Fibroblast of lung (primary cell): ENCODE measurements at places on chromosomes 5 and 9. TPM values are rescaled to one million over a fixed set of nuclear protein-coding genes. Genes with fewer than 3 reads are reported as not detected.

The NADK2 gene
- 11.5 and 11.6 TPM in 2 replicates for polyA plus RNA-seq

DNA sequence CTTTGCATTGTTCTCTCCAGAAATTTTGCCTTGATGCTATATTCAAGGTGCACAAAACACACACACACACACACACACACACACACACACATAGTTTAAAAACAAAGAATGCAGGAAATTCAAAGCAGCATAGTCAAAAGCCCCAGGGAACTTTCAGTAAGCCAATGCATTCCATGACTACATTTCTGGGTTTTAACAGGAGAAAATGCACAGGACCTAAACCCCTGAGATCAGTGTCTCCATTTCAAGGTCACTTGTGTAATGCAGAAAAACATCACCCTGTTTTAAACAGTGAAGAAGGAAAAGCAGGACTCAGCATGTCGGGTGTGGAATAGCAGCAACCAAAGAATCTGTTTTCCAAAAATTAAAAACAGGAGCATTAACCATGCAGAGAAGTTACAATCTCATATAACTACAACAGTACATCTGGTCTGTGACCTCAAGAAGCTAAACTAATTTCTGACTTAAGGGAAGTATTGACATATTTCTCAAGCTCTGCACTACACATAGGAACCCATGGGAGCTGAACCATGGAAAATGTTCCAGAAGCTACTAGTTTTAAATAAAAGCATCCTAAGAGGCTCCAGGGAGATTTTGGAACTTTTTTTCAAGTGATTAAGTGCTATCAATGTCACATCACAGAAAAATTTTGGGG, 296.7 kb downstream of the HINT1 start:
- H3K27ac ChIP-seq: no peak overlapping the region
- H3K36me3 ChIP-seq: no peaks in the 10 kb centered on the region
- no peak overlapping the region for H3K4me3 ChIP-seq
- H3K4me1 ChIP-seq: no peaks in the 10 kb centered on the region

DNA sequence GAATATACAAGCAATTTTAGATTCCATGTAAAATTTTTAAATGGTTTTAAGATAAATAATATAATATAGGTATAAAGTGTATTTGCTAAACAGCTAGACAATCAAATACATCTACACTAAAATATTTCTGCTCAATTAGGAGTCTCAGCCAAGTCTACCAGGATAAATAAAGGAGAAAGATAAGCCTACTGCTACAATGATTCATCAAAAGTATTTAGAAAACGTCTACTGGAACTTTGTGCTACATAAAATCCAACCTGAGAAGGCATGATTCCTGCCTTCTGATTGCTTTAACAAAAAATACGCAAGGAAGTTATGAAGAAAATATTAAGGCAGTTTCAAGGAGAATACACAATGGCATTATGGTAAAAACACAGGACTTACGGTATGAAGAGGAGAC, 570.6 kb downstream of the EFNA5 start:
- no peaks in the 10 kb centered on the region for H3K4me1 ChIP-seq
- DNase-seq: no peak
- no peaks in the 10 kb centered on the region for H3K27me3 ChIP-seq
- H3K27ac ChIP-seq: no peak overlapping the region
- no peak overlapping the region for H3K4me3 ChIP-seq

The PCDHGB3 gene
- polyA plus RNA-seq: 2.5 and 2.9 TPM in 2 replicates

The GRIN3A gene
- not detected in 2 replicates for polyA plus RNA-seq

The F2RL1 gene
- polyA plus RNA-seq: 12.4 and 24.9 TPM in 2 replicates

GRCh38 chr5:139275956-139276355, 17.6 kb upstream of the MATR3 start:
- H3K36me3 ChIP-seq: peaks cover 3% of the 10 kb centered on the region
- no peaks in the 10 kb centered on the region for H3K27me3 ChIP-seq
- no peak for DNase-seq
- H3K27ac ChIP-seq: no peak overlapping the region
- peaks cover 22% of the 10 kb centered on the region for H3K4me1 ChIP-seq

DNA sequence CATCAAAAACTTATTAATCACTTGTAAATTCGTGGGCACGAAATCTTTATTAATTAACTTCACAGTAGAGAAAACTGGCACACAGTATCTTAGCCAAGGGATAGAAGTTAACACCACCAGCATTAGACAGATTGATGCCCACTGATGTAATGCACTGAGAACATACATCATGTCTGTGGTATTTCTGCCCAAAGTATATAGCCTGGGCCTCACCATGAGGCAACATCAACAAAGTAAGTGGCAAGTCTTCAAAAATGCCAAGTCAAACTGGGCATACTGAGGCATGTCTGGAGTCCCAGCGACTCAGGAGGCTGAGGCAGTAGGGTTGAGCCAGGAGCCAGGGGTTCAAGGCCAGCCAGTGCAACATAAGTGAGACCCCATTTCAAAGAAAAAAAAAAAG, 79.5 kb downstream of the GLIS3 start:
- no peak overlapping the region for H3K4me3 ChIP-seq
- H3K27me3 ChIP-seq: no peaks in the 10 kb centered on the region
- peaks cover 4% of the 10 kb centered on the region for H3K4me1 ChIP-seq
- no peak for DNase-seq

The MAP3K1 gene
- 3.5 and 5.3 TPM in 2 replicates for polyA plus RNA-seq

DNA sequence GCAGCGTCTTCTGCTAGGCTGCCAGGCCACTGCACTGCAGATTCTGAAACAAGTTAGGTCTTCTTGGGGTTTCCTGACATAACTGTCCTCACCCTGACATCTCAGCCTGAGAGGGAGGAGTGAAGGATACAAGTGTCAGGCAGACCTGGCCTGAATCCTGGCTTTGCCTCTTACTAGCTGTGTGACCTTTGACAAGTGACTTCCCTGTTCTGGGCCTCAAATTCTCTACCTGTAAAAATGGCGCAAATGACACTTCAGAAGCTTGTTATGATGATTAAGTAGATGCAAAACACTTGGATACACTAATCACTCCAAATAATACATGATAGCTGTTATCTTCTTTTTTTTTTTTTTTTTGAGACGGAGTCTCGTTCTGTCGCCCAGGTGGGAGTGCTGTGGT, 119.2 kb upstream of the BOD1 start:
- no peak for DNase-seq
- H3K27me3 ChIP-seq: no peaks in the 10 kb centered on the region
- no peaks in the 10 kb centered on the region for H3K36me3 ChIP-seq
- no peaks in the 10 kb centered on the region for H3K4me1 ChIP-seq
- H3K4me3 ChIP-seq: no peak overlapping the region

The BTNL3 gene
- polyA plus RNA-seq: not detected in 2 replicates

The CCDC152 gene
- 1.4 and 3.3 TPM in 2 replicates for polyA plus RNA-seq

- DNase-seq: peak; percentile 67
- no peak overlapping the region for H3K27ac ChIP-seq
- no peaks in the 10 kb centered on the region for H3K27me3 ChIP-seq
- no peaks in the 10 kb centered on the region for H3K4me1 ChIP-seq
These were observed 94.0 kb downstream of the ACTL7B start for GRCh38 chr9:108761655-108762347.

DNA sequence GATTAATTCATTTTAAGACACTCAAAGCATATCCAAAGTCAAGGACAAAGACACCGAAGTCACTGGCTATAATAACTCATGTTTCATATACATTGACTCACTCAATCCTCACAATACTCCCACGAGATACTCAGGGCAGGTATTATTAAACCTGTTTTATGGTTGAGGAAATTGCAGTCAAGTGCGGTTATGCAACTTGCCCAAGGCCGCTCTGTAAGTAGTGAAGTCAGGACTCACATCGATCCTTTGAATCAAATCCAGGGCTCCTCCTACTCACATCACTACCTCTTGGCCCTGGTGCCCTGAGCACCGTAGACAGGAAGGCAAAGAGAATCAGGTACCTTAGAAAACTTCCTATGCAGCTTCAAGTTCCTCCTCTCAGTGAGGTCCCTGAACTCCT, 87.8 kb upstream of the APC start:
- no peak overlapping the region for H3K4me3 ChIP-seq
- no peak for DNase-seq
- H3K36me3 ChIP-seq: no peaks in the 10 kb centered on the region
- H3K27ac ChIP-seq: no peak overlapping the region
- H3K27me3 ChIP-seq: no peaks in the 10 kb centered on the region

DNA sequence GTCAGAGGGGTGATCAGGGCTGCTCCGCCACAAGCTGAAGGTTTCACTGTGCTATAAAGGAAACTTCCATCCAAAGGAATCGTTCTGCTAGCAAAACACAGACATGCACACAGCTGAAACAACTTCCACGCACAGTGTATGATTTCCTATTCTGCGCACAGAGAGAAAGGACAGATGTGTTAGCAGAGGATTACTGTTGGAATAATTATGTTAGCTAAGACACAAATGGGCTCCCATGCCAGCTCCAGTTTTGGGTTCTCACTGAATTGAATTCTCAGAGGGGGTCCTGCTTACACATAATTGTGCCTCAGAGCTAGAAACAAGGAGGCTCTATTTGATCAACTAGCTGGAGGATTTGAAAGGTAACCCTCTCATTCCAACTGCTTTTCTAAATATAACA, 352.4 kb downstream of the IRX2 start:
- no peaks in the 10 kb centered on the region for H3K27me3 ChIP-seq
- H3K4me1 ChIP-seq: no peaks in the 10 kb centered on the region
- H3K27ac ChIP-seq: no peak overlapping the region
- no peak overlapping the region for H3K4me3 ChIP-seq

- H3K36me3 ChIP-seq: no peaks in the 10 kb centered on the region
- no peak overlapping the region for H3K27ac ChIP-seq
- peaks cover 6% of the 10 kb centered on the region for H3K27me3 ChIP-seq
- no peak for DNase-seq
- no peaks in the 10 kb centered on the region for H3K4me1 ChIP-seq
These were observed 21.5 kb downstream of the GABBR2 start for GRCh38 chr9:98686961-98687855.

The SLC24A2 gene
- under 0.01 TPM in 2 replicates for polyA plus RNA-seq

- H3K27me3 ChIP-seq: no peaks in the 10 kb centered on the region
- DNase-seq: peak; percentile 26
- H3K36me3 ChIP-seq: no peaks in the 10 kb centered on the region
- H3K4me3 ChIP-seq: peak overlapping the region; percentile 91
- H3K4me1 ChIP-seq: peaks cover 2% of the 10 kb centered on the region
- H3K27ac ChIP-seq: peak overlapping the region; percentile 96
These were observed 577 bp downstream of the RNF145 start for GRCh38 chr5:159208514-159209437.

DNA sequence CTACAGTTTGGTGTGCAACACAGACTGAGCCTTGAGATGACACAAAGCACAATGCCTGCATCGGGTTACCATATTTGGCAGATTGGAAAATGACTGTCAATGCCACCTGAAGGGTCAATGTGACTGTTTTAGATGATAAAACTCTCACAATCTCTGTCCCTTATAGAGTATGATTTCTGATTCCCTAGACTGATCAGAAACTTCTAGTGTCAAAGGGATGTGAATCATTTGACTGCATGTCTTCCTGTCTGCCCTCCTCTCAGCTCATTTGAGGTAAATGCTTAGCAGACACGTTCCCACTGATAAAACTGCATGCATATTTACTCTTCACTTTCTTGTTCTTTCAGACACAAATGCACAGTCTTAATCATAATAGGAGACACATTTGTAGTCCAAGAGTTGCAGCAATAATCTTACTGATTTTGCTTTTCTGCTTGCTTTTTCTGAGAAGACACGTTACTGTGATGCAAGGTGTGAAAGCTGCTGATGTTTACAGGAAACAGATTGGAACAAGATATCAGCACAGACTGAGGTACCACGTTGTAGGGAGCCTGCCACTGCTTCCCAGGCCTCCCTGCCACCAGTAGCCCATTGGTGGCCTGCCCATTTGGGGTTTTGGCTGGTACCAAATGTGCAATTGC, 77.8 kb downstream of the GCNT4 start:
- no peaks in the 10 kb centered on the region for H3K27me3 ChIP-seq
- H3K4me1 ChIP-seq: no peaks in the 10 kb centered on the region
- DNase-seq: no peak
- no peak overlapping the region for H3K4me3 ChIP-seq

DNA sequence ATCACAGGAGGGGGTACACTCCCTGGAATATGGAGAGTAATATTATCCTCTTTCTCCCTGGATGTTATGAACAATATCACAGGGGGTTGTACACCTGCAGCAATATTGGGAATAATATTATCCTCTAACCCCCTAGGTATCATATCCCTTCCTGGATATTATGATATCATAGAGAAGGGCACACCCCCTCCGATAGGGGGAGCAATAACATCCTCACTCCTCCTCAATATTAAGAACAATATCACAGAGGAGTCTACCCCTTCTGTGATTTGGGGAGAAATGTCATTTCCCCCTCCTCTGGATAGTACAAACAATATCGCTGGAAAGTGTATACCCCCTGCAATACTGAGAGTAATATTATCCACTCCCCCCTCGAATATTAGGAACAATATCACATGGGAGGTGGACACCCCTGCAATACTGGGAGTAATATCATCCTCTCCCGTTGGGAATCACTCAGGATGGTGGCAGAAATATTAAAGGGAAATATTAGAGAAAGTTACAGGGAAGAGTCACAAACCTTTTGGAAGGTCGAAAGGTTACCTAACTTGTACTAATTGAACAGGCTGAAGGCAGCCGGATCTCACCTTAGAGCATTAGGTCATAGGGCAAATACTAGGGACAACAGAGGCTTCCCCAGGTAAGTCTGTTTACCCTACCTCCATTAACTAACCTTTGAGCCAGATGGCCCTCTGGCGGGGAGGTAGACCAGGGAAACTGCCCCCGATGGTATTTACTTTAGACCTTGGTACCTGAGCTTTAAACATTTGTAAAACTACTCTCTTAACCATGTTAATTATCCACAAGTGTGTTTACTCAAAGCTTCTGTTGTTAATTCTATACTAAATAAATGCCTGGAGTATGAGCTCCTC, 57.5 kb upstream of the FREM1 start:
- no peaks in the 10 kb centered on the region for H3K36me3 ChIP-seq
- no peak for DNase-seq
- H3K27me3 ChIP-seq: no peaks in the 10 kb centered on the region
- H3K27ac ChIP-seq: no peak overlapping the region
- H3K4me1 ChIP-seq: no peaks in the 10 kb centered on the region
- H3K4me3 ChIP-seq: no peak overlapping the region

DNA sequence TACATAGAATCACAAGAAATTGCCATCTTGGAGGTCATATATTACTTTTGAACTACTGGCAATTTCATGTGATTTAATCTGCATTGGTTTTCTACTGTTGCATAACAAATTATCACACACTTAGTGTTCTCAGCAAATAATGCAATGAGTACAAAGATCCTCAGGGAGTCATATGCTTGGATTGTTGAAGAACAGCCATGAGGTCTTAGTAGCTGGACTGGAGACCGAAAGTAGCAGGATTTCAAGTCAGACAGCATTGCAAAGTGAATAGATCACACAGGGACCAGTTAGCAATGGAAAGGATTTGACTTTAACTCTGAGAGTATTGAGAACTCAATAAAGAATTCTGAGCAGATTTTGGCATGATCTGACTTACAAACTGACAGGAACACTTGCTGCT, 32.2 kb upstream of the FRMD3 start:
- H3K27ac ChIP-seq: no peak overlapping the region
- H3K36me3 ChIP-seq: no peaks in the 10 kb centered on the region

The GSN gene
- 388 and 432 TPM in 2 replicates for polyA plus RNA-seq
